ENCODE measurements at places on chromosomes 3 and 15. TPM values are rescaled to one million over a fixed set of nuclear protein-coding genes. Genes with fewer than 3 reads are reported as not detected.

Gene MGA
- 27.7 TPM for total RNA-seq

Gene RASGRF1
- total RNA-seq, result 0.43 TPM

Gene FES
- total RNA-seq, result 26.1 TPM

Gene KLHL6
- total RNA-seq, result not detected

GRCh38 chr3:107345822-107346405 lies 31.3 kb upstream of the CCDC54 start:
- DNase-seq, result no peak

- DNase-seq, result no peak
These were observed 267.9 kb downstream of the RPLP1 start for GRCh38 chr15:69720536-69720935.

GRCh38 chr15:29687204-29687815 lies 135.0 kb downstream of the TJP1 start:
- no peak for DNase-seq

GRCh38 chr15:74375303-74375693 lies 7.9 kb upstream of the CYP11A1 start:
- DNase-seq, result peak; percentile 83

DNA sequence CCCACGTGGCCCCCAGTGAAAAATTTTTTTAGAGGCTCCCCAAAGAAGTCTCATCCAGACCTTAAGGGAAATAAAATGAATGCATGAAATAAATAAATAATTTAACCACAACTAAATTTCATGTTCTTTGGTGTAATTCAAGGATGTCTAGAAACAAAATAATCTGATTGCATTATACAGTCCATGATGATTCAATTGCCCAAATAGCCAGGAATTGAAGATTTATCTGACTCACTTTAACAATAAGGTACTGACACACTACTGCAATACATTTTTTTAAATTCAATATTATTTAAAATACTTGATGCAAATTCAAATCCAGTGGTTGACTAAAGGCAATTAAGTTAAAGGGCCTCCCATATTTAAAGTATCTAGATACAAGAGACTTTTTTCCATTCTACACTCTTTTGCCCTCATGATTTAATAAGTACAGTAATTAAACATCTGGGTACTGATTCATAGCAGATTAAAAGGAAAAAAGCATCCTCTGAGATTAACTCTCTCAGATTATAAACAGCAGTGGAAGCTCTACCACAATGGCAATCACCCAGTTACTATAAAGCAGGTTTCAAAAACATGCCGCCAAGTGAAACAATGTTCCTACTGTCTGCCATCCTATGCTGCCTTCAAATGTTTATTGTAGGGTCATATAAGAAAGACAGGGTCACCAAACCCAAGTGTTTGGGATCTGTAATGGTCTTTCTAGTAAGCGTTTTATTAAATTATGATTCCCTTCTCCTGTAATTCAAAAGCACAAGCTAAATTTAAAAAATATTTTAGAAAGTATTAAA lies 9.9 kb downstream of the UQCC5 start:
- no peak for DNase-seq

GRCh38 chr3:100004931-100005330 lies 109.4 kb downstream of the FILIP1L start:
- DNase-seq, result no peak

Measured in fibroblast of villous mesenchyme (primary cell).